Epithelial cell of proximal tubule (primary cell): ENCODE measurements at places on chromosomes 13 and 19.

DNA sequence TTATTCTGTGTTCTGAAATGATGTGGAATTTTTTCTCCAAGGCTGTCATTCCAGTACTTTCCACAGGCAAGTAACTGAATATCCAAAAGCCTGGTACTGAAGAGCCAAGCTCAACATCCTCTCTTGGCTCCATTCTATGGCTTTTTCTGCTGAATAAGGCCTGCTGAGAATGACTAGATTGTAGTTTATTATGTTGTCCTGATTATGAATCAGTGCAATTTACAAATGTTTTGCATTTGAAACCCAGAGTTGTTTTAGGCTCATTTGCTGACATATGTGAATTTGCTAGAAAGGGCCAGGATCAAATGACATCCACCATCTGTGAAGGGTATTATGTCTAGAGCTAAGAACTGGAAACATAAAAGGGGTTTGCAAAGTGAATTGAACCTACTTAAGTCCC lies 596.6 kb downstream of the KCTD12 start:
- no peak for DNase-seq

DNA sequence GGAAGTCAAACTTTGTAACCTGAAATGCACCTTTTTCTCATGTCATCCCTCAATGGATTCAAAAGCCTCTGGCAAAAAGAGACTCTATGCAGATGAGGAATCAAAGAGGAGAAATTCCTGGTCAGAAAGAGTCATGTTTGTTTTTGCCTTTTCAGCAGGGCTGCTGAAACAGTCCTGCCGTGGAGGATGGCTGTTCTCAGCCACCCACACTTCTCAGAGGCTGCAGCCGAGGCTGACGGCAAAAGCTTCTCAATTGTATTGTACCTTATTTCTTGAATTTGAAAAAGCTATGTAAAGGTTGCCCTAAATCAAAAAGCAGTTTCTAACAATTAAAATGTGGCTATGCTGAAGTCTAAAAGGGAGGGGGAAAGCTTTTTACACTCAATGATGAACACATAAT lies 385.3 kb downstream of the KCTD12 start:
- DNase-seq, result no peak

DNA sequence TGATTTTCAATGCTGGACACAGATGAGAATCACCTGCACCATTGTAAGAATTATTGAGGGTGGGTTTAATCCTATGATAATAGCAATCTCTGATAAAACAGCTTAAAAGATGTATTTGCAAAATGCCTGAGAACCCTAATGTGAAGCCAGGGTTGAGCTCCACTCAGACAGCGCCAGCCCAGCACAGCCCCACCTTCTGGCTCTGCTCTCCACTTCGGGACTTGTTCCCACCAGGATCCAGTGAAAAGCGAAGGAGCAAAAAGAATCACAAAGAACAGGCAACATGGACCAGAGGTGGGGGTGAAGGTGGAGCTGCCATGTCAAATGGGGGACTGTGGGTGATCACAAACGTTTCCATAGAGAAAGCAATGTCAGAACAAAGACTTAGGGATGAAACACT lies 18.6 kb upstream of the ZNF816 start:
- no peak for DNase-seq

GRCh38 chr19:45958769-45959516 lies 14.7 kb downstream of the NOVA2 start:
- DNase-seq, result no peak

DNA sequence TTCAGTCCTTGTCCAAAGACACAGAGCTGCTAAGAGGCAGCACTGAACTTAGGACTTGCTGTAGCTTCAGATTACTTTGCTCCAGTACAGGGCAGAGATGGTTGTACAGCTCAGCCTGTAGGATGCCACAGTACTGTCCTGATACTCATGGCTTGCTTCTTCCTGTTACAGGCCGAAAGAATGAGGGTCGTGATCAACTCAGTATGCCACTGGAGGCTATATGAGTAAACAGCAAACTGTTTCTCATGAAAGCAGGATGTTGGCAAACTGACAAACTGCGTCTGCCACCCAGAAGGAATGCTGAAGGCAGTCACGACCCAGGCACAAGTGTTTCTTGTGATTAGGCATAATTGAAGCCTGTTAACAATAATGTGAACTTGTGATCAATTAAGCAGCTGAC lies 2.8 kb downstream of the ZNF749 start:
- DNase-seq, result no peak

- DNase-seq, result no peak
Observed at GRCh38 chr13:76683854-76684253, 202.4 kb downstream of the KCTD12 start.

- no peak for DNase-seq
Observed at GRCh38 chr13:34352958-34353357, 535.0 kb downstream of the RFC3 start.

- DNase-seq, result no peak
Observed at GRCh38 chr13:71576571-71576970, 290.4 kb downstream of the DACH1 start.

- no peak for DNase-seq
Observed at GRCh38 chr19:16001481-16002312, 52.9 kb downstream of the OR10H4 start.

DNA sequence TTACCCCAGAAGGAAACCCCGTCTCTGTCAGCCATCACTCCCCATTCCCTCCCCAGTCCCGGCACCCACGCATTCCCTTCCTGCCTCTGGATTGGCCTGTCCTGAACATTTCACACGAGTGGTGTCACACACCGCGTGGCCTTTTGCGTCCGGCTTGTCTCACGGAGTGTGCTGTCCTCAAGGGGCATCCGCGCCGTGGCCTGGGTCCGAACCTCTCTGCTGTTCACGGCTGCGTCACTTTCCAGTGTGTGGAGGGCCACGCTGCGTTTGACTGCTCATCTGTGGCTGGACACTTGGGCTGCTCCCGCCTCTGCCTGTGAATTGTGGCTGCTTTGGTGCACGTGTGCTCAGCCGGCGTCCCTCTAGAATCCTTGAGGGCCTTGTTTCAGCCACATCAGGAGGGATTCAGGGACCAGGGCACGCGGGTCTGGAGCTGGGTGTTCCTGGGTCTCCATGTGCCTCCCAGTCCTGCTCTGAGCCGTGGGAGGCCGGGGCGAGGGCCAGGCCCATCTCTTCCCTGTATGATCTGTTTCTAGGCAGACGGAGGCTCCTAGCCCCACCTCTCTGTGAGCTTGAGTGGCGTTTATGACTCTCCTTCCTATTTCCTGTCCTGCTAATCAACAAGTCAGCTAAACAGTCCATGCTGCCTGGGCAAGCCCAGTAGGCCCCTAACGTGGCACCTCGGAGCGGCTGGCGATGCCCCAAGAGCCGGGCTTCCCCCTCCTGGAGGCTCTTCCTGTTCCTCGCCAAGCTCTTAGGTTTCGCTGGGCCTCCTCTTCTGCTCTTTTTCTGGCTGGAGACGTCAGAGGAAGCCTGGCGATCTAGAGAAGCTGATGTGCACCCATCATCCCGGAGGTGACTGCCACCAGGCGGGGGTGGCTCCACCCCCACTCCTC lies 8.1 kb downstream of the STK11 start:
- DNase-seq, result no peak

DNA sequence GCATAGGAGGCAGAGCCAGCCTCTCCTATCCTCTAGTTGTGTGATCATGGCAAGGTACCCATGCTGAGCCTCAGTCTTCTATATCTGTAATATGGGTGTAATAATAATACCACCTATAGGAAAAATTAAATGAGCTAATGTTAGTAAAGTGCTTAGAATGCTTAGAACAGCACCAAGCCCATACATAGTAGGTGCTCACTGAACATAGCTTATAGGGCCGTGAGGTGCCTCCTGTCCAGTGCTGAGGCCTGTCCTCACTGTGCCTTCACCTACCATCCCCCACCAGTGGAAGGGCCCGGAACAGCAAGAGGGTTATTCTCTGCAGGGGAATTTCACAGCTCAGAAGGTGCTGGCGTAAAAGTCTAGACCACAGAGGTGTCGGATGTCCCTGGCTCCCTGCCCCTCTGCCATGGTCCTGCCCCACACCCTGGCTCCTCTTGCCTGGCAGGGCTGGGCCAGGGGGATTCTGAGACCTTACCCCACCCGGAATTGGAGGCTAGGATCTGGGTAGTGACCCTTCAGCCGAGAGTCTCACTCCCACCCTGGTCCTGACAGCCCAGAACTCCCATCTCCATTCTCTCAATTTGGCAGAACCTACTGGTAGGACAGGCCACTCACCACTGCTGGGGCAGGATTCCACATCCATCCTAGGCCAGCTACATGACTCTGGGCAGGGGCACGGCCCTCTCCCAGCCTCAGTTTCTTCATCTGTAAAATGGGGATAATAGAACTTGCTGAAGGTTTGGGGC lies 2.2 kb upstream of the SCN1B start:
- no peak for DNase-seq

- no peak for DNase-seq
Observed at GRCh38 chr13:96982672-96983071, 11.6 kb downstream of the OXGR1 start.

- DNase-seq, result no peak
Observed at GRCh38 chr19:40811478-40812341, 12.7 kb downstream of the EGLN2 start.

GRCh38 chr19:5260381-5260967 lies 80.1 kb downstream of the PTPRS start:
- no peak for DNase-seq

DNA sequence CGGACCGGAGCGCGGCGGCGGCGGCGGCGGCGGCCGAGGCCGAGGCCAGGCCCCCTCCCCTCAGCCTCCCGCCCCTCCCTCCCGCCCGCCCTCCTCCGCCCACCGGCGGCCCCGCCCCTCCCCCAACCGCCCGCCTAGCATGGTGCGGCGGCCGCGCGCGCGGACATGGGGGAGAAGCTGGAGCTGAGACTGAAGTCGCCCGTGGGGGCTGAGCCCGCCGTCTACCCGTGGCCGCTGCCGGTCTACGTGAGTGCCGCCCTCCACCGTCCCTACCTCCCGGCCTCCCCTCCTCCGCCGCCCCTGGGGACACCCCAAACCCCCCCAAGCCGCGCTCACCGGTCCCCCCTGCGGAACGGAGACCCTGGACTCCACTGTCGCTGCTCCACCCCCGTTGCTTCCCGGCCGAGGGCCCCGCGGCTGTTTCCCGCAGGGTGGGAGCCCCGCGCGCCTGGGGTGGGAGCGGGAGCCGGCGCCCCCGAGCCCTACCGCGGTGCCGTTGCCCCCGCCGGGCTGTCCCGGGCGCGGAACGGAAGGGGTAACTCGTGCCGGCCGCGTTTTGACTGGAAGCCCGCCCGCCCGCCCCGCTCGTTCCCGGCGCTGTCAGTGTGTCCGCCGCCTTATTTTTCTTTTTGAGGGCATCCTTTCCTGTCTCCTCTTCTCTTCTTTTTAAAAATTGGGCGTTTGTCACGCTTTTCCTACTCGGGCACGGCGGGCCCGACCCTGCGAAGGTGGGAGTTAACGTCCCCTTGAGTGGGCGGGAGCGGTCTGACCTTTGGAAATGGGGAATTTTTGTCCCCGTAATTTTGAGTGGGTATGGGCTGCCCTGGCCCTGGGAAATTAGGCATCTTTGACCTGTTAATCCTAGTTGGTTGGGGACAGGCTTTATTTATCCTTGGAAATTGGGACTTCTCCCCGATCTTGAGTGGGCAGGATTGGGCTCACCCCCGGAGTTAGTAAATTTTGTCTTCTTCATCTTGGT lies 576 bp downstream of the DOT1L start:
- DNase-seq, result no peak

DNA sequence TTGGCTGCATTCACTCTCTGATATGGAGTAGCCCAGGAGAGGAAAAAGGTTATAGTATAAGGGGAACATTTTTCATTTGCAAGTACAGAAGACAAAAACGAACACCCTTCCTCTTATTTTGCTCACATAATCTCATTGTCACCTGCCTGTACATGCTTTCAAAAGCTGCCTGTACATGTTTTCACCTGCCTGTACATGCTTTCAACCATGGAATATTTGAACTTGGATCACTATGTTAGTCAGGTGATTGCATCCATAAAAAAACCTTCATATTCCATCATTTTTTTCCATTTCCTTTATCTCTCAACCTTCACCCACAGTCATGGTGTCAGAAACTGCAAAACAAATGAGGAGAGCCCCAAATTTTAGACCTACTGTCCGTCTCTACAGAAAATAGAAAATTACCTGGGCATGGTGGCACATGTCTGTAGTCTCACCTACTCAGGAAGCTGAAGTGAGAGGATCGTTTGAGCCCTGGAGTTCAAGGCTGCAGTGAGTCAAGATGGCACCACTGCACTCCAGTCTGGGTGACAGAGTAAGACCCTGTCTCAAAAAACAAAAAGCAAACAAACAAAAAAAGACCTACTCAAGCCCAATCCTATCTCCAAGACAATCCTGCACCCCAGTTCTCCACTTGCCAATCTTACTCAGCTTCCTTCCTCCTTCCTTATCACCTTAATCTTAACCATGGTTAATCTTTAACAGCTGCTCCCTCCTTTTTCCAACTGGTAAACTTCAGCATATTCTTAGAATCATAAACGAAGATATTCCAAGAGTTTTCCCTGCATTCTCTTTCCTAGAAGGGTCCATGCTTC lies 11.6 kb downstream of the IGFL2 start:
- no peak for DNase-seq

GRCh38 chr13:34822650-34823049 lies 119.4 kb upstream of the NBEA start:
- no peak for DNase-seq

- no peak for DNase-seq
Observed at GRCh38 chr13:83796364-83796763, 85.9 kb downstream of the SLITRK1 start.

GRCh38 chr19:54069470-54069869 lies 5.8 kb upstream of the VSTM1 start:
- DNase-seq, result no peak

DNA sequence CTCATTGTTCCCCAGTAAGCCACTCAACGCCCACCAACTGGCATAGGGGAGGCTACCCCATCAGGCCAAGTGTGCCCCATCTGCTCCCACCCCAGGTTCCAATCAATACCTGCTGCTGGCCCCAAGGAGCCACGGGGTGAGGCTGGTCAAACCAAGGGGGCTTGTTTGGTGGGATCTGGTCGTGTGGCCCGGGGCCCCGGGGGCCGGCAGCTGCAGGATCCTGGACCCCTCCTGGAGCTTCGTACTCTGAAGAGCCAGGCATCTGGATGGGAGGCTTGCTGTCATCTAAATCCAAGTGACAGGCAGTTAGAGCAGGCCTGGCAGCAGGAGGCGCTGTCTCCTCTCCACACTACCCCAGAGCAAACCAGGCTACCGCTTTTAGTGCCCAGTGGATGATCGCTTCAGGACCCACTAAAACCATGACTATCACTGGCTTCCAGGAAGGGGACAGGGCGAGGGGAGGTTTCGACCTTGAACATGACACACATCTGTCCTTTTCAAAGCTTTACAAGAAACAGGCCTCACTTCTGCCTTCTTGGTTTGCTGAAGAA lies 14.2 kb downstream of the CHERP start:
- no peak for DNase-seq

DNA sequence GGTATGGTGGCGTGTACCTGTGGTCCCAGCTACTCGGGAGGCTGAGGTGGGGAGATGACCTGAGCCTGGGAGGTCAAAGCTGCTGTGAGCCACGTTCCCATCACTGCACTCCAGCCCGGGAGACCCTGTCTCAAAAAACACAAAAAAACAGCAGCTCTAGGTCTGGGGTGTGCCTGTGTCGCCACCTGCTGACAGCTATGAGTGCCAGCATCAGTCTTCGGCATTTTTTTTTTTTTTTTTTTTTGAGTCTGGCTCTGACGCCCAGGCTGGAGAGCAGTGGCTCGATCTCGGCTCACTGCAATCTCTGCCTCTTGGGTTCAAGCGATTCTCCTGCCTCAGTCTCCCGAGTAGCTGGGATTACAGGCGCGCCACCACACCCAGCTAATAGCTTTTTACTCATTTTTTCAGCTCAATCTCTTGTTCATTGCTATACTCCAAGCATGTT lies 10.1 kb downstream of the AP2S1 start:
- no peak for DNase-seq
